ENCODE measurements at places on chromosomes 11 and 22.

- no peak for DNase-seq
These were observed 166.3 kb upstream of the TTC12 start for GRCh38 chr11:113148076-113148475.

DNA sequence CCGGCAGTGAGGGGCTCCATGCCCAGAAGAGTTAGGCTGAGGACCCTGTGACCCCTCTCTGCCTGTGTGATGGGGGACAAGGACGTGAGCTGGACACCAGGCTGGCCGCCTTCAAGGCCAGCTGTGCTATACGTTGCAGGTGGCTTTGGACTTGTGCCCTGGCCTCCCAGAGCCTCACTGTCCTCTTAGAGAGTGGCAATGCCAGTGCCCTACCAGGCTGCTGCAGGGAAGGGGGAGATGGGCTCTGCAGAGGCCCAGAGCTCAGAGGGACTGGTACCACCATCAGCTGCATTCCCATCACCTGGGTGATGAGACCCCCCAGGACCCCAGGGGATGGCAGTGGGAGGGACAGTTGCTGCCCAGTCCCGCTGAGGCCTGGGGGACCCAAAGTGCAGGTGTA lies 90.4 kb upstream of the SHISAL1 start:
- DNase-seq, result no peak

DNA sequence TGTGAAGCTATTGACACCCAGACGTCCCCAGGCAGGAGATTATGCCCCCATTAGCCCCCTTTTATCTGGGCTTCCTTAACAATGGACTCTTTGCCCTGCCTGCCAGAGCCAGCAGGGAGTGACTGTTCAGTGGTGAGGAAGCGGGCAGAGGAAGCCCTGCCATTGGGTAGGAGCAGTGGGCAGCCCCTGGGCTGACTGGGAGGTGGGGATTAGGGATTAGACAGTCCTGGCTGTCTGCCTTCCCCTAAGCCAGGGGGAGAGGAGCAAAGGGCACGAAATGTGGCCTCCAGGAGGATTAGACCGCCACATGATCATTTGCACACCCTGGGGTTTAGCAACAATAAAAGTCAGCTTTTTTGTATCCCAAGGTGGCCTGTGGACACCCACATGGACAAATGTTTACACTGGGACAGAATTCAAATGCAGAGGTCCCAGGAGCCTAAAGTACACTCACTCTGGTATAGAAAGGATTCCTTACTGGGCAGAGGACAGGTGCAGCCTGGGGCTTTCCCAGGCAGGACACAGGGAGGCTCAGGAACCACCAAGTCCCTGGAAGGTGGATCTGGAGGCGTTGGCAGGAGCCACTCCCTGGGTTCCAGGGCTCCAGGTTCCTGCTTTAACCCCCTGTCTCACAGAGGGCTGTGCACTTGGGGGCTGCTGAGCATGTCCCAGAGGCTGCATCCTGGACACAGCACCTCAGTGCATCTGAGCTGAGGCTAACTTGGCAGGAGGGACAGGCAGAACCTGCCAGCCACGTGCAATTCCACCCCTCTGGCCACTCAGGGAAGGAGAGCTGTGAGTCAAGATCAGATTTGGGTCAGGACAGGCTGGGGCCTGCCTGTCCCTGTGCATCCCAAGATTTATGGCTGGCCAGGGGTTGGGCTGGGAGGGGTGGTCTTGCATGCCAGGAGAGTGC lies 2.1 kb downstream of the PNPLA3 start:
- DNase-seq, result no peak

DNA sequence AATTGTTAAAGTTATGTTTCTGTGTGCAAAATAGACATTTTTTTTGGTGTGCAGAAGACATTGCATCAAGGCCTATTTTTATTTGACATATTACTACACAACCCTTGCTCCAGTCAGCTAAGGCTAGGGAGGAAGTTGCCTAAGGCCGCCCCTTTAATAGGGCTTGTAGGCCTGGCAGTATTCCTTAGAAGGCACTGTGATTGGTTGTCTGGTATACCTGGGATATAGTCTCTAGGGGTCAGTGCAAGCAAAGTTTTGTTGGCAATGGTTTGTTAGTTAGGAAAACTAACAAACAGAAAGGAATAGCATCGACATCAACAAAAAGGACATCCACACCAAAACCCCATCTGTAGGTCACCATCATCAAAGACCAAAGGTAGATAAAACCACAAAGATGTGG lies 16.9 kb downstream of the CCDC15 start:
- DNase-seq, result no peak

- DNase-seq, result no peak
These were observed 890 bp upstream of the ARFGAP3 start for GRCh38 chr22:42857845-42858481.

GRCh38 chr22:25237503-25237902 lies 18.1 kb downstream of the CRYBB2 start:
- no peak for DNase-seq

DNA sequence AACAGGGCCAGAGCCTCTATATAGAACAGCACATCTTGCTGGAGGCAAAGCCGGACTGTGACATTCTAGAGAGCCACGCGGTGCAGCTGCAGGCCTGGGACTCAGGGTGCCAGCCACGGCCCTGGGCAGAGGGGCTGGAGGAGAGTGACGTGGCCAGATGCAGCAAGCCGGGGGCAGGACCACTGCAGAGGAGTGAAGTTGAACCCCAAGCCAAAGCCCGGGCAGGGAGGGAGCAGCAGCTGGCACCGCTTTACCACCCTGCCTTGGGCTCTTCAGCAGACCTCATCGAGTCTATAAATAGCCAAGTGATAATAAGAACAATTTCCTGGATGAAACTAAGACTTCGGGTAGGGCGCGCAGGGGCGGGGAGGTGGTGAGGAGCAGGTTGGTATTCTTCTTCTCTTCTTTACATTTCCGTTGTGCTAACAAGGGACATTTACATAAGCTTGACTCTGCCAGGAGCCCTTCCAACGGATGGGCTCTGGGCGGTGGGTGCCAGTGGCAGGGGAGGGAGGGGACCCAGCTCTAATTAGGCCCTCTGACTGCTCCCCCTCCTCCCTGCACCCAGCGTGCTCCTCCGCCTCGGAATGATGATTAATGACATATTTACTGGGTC lies 110.2 kb downstream of the ST3GAL4 start:
- no peak for DNase-seq

DNA sequence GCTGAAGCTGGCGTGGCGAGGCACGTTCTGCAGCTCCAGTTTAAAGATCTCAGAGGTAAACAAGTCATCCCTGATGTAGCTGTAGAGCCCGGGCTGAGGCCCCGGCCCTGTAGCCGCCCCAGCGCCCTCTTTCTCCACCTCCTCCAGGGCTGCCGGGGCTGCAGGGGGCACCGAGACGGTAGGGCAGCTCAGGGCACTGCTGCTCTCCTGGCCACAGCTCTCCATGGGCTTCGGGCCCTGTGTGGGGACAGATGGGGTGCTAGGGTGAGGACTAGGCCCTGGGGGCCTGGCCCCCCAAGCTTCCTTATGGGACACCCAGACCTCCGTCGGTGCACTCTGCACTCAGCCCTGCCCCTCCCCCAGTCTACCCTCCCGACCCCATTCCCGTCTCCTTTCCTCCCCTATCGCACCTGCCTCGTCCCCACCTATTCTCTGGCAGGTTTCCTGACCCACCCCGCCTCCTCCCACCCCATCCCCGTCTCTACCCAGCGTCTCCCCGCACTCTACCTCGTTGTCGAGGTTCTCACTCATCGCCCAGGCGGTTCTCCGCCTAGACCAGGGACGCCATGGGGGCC lies 559 bp downstream of the RANBP1 start:
- DNase-seq, result no peak

GRCh38 chr11:126585774-126586491 lies 230.4 kb downstream of the ST3GAL4 start:
- no peak for DNase-seq

GRCh38 chr22:39238561-39238960 lies 6.2 kb downstream of the PDGFB start:
- no peak for DNase-seq

- DNase-seq, result no peak
These were observed 2.2 kb downstream of the MADD start for GRCh38 chr11:47271961-47272661.

GRCh38 chr11:123195188-123196059 lies at the start of gene CLMP:
Gene CLMP, minus strand, starts transcription at chr11:123195248. Its CDS starts 308 bp downstream, at chr11:123194940.
- DNase-seq, result peak; percentile 14

DNA sequence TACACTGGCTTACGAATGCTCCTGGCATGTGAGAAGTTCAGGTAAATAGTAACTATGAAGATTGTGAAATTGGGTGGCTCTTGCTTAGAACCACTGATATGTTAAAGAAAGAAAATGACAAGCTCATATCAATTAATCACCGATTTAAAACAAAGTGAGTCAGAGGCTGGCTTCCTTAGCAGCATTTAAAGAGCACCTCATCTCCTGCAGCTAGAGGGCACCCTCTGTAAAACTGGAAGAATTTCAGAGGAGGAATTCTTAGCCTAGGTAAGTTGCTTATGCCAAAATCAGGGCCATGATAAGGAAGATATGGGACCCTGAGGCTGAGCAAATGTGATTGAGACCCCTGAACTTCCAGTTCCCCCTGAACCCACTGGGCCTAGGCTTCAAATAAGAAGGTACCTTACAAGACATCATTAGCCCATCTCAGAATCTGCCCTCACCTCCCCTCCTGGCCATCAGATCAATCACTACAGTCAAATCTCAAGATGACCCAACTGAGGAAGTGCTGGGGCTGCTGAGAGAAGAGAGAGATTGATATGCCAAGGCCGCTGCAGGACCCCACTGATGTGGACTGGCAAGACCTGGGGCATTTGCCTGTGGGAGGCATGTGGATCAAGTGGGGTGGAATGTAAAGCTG lies 8.6 kb upstream of the CD3E start:
- peak; percentile 53 for DNase-seq
